Activated CD8-positive, alpha-beta memory T cell treated with anti-CD3 and anti-CD28 coated beads for 4 hours (primary cell): ENCODE measurements at places on chromosomes 7 and 10.

GRCh38 chr7:99385564-99385963, 11.0 kb downstream of the ARPC1B start:
- DNase-seq = no peak

DNA sequence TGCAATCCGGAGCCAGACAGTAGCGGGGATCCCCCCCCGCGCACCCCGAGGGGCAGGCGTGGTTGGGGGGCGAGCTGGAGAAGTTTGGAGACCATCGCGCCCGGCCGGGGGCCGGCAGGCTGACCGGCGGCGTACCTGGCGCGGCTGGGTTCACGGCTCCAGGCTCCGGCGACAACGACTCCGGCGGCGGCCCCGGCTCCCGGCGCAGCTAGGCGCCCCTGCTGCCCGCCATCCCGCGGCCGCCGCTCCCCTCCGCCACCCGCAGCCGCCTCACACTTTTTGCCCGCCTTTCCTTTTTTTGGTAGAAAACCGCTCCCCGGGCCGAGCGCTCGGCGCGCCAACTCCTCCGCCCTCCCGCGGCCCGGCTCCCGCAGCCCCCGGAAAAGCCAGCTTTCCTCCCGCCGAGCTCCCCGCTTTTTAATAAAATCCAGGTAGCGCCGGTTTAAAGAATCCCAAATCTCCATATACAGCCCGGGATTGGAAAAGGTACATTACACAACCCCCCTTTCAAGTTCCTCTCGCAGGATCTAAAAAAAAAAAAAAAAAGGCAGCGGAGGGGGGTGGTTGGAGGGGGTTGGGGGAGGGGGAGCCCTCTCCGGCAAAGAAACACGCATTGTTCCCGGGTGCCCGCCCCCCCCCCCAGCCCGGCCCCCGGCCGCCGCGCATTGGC, at the start of gene TNRC18:
Gene TNRC18, minus strand, starts transcription at position 529 of the 670 bp plus-strand sequence. CDS start 2,588 bp downstream, outside the sequence.
- no peak for DNase-seq

- DNase-seq = no peak
These were observed 13.3 kb upstream of the CELF2 start for GRCh38 chr10:11004144-11005077.

- DNase-seq = no peak
These were observed 2.7 kb downstream of the OPN4 start for GRCh38 chr10:86657011-86657395.

- no peak for DNase-seq
These were observed 61.5 kb upstream of the NKX6-2 start for GRCh38 chr10:132847416-132847777.

DNA sequence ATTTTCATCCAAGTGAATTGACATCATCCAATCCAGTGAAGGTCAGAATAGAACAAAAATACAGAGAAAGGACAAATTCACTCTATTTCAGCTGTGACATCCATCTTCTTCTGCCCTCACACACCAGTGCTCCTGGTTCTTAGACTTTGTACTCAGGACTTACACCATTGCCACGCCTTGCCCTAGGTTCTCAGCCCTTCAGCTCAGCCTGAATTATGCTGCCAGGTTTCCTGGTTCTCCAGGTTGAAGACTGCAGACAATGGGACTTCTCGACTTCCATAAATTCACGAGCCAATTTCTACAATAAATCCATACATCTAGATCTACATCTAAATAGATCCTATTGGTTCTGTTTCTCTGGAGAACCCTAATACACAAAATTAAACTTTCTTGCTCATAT, 181.2 kb upstream of the KCND2 start:
- DNase-seq = no peak

- DNase-seq = no peak
These were observed 198.5 kb upstream of the TMEM196 start for GRCh38 chr7:19971956-19972355.

GRCh38 chr7:157300369-157300825, 36.4 kb upstream of the DNAJB6 start:
- DNase-seq = no peak

DNA sequence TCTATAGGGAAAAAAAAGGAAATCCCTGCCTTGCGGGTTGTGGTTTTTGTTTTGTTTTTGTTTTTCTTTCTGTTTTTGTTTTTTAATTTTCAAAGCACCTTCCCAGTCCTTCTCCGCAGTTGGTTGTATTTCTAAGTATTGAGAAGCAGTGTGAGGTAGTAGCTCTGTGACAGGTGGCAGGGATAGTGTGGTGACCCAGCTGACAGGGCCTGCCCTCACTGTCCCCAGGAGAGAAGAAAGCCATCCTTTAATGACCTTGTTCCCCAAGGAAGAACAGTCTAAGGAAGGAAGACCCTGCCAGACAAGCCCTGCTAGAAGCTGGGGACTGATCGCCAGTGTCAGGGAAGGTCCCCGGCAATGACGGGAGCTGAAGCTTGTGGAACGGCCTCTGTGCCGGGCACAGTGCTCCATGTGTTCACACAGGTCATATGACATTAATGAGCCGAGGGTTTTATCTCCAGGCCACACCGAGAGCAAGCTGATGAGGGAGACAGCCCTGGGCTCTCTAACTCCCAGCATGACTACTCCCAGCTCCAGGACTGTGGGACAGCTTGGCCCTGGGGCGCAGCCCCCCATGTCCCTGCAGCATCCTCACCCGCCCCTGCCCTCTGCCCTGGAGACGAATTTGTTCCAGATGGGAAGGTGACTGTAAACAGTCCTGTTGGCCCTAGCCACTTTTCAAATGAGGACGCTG, 69.0 kb upstream of the LRRC18 start:
- no peak for DNase-seq

GRCh38 chr10:74738542-74738941, 87.9 kb upstream of the KAT6B start:
- DNase-seq = no peak

DNA sequence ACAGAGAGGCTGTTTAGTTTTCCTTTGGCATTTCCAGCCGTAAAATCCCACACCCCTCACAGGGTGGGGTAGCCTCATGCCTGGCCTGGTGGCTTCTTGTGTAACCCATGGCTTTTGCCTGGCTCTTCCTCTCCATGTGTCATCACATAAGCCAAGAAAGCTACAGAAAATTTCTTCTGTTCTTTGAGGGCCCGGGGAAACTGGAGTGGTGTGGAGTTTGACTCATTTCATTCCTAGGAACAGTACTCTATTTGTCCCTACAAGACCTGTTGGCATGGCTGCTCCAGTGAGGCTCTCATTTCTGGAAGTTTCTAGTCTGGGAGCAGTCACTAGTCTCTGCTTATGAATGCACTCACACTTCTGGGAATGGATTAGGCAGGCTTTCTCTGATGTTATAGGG, 523.9 kb downstream of the SUGCT start:
- DNase-seq = no peak

- no peak for DNase-seq
These were observed 82.5 kb downstream of the ZNF467 start for GRCh38 chr7:149690688-149691446.

DNA sequence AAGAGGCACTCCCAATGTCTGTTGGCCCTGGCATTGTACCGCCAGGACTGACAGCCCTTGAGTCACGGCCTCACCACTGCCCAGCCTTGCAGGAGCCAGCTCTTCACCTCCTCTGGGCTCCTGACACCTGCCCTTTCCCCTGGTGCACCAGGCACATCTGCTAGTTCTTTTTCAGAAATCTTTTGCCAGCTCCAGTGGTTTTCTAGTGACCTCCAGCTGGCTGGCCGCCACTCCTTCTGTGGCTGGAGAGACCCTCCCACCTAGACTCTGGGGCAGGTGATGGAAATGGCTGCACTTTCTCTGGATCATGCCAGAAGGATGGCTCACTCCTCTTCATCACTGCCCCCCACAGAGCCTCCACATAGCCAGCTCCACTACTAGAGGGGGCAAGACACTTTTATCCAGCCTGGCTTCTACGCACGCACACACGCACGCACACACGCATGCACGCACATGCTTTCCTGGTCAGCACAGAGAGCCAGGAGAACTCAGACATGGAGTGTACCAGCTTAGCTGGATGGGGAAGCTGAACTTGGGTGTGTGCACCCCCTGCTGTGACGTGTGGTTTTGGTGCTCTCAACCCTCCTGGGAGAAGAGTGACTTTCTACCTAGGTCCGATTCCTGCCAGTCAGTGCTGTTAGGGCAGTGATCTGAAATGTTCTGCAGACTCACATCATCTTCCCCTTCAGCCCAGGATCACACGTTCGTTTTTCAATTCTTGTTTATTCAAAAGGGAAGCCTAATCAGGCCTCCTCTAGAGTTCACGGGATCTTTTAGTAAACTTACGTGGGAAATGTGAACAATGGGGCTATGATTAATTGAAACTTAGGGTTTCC, 222.0 kb downstream of the PRPF18 start:
- no peak for DNase-seq

- no peak for DNase-seq
These were observed 105.5 kb downstream of the TRIM24 start for GRCh38 chr7:138565451-138566114.

GRCh38 chr10:58026036-58026435, 241.7 kb downstream of the IPMK start:
- DNase-seq = no peak

DNA sequence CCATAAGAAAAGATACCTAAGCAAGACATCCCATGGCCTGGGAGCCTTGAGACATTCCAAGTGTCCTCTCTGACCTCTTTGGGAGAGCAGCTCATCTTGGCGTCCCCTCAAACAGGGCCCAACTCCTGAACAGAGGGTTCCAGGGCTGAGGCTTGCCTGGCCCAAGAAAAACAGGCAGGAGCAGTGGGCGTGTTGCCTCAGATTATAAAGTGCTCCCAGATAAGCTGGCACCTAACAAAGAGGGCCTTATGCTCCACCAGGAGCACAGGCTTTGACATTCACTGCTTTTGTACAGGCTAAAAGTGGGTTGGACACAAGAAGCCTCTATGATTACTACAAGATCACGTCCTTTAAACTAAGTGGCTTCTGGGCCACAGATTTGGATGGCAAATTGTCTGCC, 193.1 kb downstream of the FGFR2 start:
- no peak for DNase-seq

DNA sequence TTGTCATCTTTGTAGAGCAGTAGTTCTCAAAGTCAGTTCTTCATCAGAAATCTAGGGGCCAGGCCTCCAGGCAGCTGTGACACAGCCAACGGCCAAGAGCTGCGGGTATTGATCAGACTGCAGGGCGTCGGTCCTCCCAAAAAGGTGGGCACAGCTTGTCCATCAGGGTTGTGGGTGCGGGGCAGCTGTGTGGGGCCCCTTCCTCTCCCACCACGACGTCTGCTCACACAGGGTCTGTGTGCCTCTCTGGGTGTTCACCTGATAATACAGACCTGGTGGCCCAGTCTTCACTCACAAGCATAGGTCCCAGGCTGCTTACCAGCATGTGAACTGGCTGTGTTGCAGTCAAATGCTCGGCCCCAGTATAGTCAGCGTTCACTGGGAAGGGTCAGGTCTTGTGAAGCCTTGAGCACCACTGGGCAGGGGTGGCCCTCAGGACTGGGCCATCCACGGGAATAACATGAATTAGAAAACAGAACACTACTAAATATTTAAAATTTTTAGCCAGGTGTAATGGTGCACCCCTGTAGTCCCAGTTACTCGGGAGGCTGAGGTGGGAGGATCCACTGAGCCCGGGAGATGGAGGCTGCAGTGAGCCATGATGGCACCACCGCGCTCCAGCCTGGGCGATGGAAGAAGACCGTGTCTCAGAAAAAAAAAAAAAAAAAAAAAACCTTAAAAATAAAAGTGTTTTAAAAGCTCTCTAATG, 102.8 kb upstream of the DIP2C start:
- no peak for DNase-seq

- no peak for DNase-seq
These were observed 11.6 kb downstream of the MCMBP start for GRCh38 chr10:119860866-119861607.

GRCh38 chr7:136086712-136087111, 109.6 kb upstream of the MTPN start:
- no peak for DNase-seq

DNA sequence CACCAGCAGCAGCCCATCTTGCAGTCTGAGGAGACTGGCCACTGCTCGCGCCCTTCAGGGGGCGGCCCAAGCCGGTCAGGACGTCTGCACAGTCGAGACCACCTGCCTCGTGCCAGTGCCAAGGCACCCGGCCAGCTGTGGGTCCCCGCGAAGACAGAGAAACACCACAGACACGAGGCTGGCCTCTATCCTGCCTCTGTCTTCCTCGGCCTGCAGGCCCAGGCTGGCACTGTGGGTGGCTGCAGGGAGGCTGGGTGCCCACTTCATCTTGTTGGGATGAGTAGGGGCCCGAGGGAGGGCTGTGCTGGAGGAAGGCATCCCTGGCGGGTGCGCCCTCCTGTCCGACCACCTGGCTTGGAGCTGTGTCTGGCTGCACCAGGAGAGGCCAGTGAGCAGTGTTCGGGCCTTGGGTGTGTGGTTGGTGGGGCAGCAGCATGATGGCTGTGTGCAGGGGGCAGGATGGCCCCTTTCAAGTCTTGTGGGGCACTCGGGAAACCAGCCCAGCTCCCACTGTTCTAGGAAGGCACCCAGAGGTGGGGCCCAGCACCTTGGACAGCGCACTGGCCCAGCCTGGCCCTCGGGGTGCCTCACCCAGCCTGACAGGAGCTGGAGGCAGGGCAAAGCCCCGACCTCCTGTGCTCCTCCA, 7.3 kb downstream of the DPYSL4 start:
- DNase-seq = no peak

GRCh38 chr7:116873619-116874018, 11.2 kb downstream of the CAPZA2 start:
- DNase-seq = no peak

- no peak for DNase-seq
These were observed 45.9 kb downstream of the COL1A2 start for GRCh38 chr7:94440451-94441039.
